ENCODE measurements at places on chromosomes 12 and 14.

DNA sequence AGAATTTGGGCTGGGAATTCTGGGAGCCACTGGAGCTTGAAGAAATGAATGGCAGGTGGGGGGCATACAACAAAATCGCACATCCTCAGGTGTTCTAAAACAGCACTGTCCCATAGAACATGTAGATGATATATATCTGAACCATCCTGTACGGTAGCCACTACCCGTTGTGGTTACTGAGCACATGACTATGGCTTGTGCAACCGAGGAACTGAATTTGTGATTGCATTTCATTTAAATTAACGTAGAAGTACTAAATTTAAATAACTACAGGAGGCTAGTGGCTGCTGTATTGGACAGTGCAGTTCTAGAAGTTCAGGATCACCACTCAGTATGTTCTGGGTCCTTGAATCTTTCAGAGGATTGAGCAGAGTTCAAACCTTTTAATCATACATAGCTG, 172.4 kb downstream of the PHETA1 start:
- DNase-seq, result no peak

DNA sequence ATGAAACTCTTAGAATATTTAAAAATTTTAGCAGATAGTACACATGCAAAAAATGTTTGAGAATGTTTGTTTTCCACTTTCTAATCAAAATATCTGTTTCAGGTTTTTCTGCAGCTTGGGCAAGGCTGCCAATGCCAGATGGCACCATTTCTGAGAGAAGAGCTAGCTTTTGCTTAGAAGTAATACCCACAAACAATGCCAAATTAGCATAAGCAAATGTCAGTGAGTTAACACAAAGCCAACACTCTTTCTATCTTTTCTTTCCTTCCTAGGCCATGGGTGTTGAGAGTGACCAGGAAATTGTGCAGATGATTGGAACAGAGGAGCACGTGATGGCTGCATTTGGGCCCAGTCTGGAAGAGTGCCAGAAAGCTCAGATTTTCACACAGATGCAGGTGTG, 35.2 kb downstream of the POLR3B start:
- DNase-seq, result no peak

DNA sequence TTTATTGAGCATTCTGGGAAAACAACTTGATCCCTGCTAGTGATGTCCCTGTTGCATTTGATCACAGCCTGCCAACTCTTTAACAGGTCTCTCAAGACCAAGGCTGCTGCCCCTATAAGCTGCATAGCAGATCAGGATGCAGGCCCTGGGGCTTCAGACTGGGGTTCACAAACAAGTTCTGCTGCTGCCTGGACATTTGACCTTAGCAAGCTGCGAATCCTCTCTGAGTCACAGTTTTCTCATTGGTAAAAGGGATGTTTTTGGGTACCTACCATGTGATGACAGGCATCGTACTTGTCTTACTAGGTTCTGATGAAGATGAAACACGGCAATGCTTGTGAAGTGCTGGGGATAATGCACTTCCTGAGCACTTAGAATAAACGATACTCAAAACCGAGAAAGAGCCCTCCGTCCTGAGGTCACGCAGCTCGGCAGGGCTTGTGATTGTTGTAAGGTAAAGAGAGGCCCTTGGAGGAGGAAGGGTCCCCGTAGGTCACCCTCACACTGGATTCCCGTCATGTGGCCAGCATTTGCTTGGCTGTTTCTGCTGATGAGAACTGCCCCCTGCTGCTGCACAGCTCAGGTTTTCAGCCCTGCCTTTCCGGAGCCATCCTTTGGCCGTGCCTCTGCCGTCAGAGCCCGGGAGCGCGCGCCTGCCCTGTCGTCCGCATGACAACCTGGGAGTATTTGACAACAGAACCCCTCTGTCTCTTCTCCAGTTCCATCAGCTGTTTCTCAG, 39.1 kb downstream of the TSPAN9 start:
- DNase-seq, result no peak

DNA sequence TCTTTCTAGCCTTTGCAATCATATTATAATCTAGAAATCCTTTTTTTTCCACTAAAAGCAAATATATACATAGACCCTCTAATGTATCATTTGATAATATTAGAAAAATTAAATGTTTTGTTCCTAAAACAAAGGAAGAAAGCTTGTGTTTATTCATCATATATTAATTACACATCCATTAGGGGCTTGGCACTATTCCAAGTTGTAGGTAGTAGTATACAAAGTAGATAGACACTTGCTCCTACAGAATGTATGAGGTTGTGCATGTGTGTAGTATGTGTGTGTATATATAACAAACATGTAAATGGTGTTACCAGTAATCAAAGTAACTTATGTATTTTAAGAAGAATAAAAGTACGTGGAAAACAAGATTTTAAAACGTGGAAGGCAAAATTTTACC, 15.0 kb upstream of the KCNMB4 start:
- DNase-seq, result no peak

DNA sequence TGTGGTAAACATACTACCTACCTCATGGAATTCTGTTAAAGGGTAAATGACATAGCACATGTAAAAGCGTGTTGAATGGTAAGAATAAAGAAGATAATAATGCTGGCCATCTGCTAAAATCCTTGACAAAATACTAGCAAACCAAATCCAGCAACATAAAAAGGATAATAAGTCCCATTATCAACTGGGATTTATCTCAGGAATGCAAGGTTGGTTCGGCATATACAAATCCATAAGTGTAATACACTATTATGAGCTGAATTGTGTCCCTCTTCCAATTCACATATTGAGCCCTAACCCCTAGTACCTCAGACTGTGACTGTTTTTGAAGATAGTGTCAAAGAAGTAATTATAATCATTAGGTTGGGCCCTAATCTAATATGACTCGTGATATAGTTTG, 37.4 kb downstream of the YEATS4 start:
- no peak for DNase-seq

- no peak for DNase-seq
These were observed 926 bp downstream of the HRK start for GRCh38 chr12:116880213-116880816.

- DNase-seq, result no peak
These were observed 12.0 kb downstream of the ADGRD1 start for GRCh38 chr12:130965668-130966067.

DNA sequence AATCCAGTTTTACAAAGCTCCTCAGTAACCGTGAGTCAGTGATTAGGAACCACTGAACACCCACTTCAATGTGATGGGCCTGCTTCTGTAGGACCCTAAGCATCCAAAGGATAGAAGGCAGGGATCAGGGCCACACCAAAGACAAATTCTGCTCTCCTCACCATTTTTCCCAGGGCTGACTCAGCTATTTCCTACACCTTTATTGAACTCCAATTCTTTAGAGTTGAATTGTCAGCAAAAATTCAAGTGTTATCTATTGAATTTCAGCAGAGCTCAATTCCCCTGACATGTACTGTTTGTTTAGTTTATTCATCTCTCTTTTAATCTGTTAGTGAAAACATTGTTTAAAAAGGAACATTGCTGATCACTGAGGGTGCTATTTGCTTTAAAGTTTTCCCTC, 457.7 kb upstream of the TMPO start:
- no peak for DNase-seq

- no peak for DNase-seq
These were observed 136.5 kb upstream of the CCND2 start for GRCh38 chr12:4137015-4137414.

DNA sequence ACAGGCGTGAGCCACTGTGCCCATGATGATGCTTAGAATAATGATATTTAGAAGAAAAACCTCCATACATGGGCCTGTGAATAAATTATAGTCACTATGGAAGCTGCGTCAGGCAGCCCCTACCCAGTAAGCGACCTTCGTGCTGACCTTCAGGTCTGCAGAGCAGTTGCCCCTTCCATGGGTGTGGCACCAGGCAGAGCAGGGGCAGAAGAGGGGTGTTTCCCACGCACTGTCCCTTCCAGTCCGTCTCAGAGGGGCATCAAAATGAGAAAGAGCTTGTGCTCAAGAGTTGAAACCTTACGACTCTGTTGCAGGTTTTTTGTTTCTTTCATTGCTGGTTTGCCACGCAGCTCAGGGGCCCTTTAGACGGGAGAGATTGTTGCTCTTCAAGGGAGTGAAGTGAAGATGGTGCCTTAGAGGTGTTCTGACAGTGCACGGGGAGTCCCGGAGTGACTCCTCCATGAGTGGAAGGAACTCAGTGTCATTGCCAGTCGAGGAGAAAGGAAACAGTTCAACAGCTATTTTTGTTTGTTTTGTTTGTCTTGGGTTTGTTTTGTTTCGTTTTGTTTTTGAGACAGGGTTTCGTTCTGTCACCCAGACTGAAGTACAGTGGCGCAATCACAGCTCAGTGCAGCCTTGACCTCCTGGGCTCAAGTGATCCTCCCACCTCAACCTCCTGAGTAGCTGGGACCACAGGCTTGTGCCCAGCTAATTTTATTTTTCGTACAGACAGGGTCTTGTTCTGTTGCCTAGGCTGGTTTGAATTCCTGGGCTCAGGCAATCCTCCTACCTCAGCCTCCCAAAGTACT, 13.9 kb downstream of the CKB start:
- no peak for DNase-seq

GRCh38 chr12:13162904-13163303, 33.6 kb upstream of the EMP1 start:
- DNase-seq, result no peak

GRCh38 chr14:102225936-102226335, 79.0 kb downstream of the MOK start:
- no peak for DNase-seq

GRCh38 chr14:39755269-39755878, 323.1 kb upstream of the FBXO33 start:
- no peak for DNase-seq

DNA sequence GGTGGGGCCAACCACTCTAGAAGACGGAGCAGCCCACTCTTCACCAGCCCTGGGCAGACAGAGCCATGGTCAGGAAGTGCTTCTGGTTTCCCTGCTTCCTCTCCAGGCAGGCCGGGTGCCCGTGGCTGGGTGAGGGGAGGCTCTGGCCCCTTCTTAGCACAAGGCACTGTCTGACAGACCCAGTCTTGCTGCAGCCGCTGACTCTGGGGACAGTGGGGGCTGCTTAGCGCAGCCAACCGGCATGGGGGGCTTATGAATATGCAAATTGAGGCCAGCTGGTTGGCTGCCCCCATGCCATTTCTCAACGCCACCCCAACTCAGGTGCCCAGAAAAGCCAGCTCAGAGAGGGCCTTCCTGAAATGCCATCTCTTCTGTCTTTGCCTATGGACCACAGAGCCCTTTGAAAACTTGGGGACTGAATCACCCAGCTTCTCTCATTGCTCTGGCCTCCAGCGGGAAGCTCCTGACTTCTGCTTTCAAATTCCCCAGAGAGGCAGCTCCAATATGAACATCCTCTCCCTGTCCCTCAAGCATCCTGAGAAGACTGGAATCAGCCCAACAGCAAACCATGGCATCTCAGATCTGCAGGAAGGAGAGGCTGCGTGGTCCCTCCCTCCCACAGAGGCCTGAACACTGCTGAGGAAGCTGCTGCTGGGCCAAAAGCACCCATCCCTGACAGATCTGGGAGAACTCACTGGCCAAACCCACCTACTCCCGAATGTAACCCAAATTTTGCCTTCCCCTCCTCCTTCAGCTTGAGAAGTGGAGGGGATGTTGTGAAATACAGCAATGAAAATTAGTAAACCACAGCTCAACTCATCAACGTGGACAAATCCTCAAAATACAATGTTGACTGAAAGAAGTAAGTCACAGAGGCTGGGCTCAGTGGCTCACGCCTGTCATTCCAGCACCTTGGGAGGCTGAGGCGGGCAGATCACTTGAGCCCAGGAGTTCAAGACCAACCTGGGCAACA, at the start of gene PROX2:
Gene PROX2 (minus strand): TSS at position 205 of the 973 bp plus-strand sequence. CDS start 12,311 bp downstream, outside the sequence.
- peak; percentile 29 for DNase-seq

DNA sequence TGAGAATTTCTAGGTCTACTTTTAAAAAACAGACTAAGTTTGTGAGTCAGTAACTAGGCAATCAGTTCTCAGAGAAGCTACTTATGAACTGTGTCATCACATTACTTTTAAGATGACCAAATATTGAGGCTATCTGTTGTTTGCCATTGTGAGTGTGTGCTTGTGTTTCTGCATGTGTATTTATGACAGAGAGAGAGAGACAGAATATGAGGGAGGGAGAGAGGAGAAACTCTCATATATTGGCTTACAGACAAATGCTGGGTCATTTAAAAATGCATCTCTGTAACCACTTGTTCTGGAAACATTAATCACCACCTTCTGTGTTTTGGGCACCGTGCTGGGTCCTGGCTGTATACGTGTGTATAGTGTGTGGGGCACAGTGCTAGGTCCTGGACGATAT, 161.5 kb upstream of the FRMD6 start:
- no peak for DNase-seq

DNA sequence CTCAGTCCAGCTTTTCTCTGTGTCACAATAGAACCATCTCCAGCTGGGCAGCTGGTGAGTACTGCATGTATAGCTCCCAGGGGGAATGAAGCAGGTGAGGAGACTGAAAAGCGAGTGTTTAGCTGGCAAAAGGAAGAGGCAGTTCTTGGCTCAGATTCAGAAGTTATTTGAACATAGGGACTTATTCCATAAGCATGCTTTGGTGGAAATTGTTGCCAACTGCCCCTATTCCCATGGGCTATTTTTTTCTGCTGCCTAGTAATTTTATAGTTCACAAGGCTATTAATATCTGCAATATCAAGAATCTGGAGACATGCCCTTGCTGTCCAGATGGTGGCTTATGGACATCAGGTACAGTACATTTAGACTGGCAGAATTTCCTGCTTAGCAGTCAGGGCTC, 1112.7 kb downstream of the LRFN5 start:
- DNase-seq, result no peak

DNA sequence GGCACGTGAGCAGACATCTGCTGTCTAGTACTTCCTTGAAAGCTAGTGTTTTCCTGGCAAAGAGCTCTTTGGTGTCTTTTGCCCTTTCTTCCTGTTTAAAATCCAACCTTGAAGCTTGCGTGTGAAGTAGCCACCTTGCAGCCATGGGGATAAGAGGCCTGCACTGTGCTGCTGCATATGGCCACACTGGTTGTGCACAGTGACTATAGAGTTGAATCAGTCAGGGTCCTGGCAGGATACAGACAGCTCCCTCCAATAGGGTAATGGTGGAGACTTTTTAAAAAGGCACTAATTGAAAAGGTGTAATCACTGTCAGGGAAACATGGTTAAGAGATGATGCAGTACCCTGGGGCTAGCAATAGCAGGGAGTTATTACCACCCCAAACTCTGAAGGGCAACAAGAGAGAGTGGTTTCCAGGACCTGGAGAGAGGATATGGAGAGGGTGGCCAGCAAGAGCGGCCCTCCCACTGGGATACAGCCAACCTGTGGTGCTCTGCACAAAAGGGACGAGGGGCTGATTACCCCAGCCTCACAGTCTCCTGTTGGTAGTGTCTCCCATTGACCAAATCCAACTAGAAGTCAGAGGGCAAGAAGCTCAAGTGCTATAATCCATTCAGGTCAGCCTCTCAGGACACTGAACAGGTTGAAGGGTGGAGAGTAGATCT, 4.8 kb upstream of the GLT8D2 start:
- no peak for DNase-seq

- no peak for DNase-seq
These were observed 9.7 kb upstream of the FOS start for GRCh38 chr14:75268633-75269550.
